ENCODE measurements at places on chromosomes 4 and X. TPM values are rescaled to one million over a fixed set of nuclear protein-coding genes. Genes with fewer than 3 reads are reported as not detected.

F8A3 gene
- 5.2 TPM for total RNA-seq

GRCh38 chrX:148902581-148902980, 402.2 kb downstream of the AFF2 start:
- DNase-seq = no peak

- no peak for DNase-seq
Observed at GRCh38 chr4:131001371-131001770, 1905.4 kb downstream of the C4orf33 start.

DNA sequence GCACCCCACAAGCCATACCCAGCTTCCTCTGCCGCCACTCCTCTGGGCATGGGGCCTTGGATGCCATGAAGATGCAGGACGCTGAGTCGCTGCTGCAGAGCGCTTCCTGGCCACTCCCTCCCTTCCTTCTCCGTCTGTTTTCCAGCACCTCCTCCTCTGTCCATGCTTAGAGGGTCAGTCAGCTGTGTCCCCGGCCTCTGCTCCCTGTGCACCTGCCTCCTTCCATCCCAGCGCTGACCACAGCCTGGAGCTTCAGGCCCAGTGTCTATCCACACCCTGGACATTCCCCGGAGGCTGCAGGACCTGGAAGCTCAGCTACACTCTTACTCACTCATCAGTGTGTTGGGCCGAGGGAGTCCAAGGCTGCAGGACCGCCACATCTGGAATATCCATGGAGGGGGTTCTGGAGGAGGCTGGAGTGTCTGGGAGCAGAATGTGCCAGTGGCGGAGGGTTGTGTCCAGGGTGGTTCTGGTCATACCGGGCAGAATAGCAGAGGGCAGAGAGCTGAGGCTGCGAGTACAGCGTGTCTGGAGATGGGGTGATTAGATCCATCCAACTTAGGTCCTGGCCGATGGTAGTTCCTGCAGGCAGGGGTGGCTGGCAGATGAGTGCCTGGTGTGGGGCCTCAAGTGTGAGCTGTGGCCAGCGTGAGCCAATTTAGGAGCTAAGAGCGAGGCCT, 58.6 kb upstream of the ADRA2C start:
- DNase-seq = no peak

DNA sequence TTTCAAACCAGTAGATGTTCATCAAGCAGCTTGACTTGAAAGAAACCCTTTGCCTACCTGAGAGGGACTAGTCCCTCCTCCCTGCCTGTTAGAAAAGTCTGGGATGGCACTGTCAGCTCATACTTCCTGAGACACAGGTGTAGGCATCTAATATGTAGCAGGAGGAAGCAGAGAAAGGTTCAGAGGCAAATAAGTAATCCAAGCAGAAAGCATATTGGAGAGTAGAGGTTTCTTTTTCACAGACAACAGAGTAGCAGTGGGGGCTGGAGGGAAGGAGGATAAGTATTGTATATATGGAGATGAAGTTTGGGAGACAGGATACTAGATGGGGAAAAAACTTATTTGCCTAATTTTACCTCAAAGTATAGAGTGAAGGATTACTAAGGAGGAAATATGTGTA, 81.5 kb downstream of the FNIP2 start:
- no peak for DNase-seq

- DNase-seq = no peak
Observed at GRCh38 chr4:688854-689681, at the start of gene SLC49A3. SLC49A3 (minus strand) TSS chr4:689151; CDS start chr4:689127, 24 bp downstream.

DNA sequence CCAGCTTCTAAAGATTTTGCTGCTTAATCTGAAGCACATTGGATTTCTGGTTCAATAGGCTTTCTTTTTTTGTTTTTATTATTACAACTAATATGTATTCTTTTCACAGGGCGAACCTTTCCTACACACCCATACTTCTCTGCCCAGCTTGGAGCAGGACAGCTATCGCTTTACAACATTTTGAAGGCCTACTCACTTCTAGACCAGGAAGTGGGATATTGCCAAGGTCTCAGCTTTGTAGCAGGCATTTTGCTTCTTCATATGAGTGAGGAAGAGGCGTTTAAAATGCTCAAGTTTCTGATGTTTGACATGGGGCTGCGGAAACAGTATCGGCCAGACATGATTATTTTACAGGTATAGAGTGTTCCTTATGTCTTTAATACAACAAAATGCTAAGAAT, 155.4 kb downstream of the PTTG2 start:
- no peak for DNase-seq

DNA sequence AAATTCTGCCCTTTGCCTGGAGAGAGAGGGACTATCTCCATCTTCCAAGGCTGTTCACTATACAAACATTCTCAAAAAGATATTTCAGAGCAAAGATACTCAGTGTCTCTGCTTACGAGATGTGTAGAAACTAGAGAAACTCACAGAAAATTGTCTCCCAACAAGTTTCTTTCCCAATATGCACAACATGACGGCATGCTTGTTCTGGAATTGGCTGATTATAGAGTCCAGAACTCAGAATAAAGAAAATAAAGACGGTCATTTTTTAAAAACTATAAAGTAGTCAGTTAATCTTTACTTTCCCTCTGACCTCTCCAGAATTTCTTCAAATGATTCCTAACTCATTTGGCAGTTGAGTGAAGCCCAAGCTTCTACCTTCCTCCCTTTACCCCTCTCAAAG, 285.5 kb upstream of the KLF3 start:
- no peak for DNase-seq

GRCh38 chr4:37795581-37796195, 30.8 kb upstream of the PGM2 start:
- no peak for DNase-seq

DNA sequence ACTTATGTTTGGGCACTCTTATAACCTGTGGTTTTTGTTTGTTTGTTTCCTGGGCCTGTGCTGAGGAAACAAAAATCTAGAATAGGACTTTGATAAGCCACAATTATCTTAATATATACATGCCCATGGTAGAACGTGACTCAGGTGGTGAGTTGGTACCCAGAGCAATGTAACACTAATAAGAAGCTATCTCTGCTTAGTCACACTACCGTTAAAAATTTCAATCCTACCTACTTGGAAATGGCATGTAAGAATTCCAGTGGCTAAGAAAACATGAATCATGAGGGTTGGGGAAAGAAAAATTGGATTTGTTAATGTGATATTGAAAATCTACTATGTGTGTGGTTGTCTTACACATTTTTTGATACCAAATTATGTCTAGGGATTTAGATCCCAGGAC, 30.5 kb upstream of the ADGRG2 start:
- DNase-seq = no peak

DNA sequence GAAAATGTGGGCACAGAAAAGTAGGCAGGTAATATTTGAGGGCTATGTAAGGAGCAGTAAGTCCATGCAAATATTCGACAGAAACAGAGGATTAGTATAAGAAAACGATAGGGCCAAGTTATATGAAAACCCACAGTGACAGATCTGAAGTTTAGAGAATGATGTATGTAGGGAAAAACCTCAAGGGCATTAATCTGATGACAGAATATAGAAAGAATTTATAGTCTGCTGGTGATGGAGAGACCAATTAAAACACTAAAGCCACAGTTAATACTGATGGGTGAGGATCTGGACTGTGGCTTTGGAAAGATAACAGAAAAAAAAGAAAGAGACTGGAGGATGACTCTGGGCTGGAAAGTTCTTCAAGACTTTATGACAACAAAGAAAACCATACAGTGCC, 169.7 kb downstream of the PALLD start:
- no peak for DNase-seq

DNA sequence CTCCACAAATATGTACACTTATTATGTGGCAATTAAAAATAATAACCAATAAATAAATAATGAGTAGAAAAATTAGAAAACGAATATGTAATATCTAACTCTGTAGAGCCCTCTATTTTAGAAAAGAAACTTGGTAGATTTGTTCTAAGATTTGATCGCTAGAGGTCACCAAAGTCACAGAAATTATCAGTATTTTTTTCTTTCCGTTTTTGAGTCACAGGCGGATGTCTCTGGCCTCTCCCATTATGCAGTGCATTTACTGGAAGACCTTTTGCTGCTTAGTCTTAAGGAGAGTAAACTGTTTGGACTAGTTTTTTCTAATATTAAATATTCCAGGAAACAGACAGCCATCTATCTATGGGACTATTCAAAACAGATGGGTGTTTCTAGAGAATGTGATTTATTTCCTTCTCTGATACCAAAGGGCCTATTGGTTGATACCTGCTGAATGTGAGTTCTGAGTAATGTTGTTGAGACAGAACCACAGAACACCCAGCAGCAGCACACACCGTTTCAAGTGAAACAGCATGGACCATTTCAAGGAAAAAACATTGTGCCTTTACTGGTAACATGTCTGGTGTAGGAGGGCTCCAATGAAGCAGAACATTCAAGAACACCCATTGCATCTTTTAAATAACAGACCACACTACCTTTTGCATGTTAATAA, 34.0 kb upstream of the GYPA start:
- no peak for DNase-seq

KLF8 gene
- 2.2 TPM for total RNA-seq

GRCh38 chrX:115632455-115632854, 71.5 kb downstream of the PLS3 start:
- DNase-seq = no peak

- peak; percentile 38 for DNase-seq
Observed at GRCh38 chr4:78057600-78058550, 752 bp downstream of the FRAS1 start.

DSPP gene
- total RNA-seq = not detected

DNA sequence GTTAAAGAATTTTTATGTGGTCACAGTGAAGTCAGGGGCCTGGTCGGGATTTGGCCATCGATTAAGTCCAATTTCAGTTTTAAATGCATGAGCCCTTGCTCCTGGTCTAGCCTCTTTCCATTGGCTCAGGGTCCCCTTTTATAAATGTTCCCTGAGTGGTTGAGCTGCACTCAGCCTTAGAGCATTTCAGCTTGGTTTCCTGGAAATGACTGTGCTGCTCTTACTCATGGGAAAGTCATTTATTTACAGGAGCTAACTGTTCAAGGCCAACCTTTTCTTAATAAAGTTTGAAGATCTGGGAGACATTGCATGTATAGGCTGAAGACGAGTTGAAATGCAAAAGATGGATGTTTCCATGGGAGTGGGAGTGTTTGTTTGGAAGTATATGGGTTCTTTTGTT, 98.8 kb upstream of the CLNK start:
- DNase-seq = no peak

DNA sequence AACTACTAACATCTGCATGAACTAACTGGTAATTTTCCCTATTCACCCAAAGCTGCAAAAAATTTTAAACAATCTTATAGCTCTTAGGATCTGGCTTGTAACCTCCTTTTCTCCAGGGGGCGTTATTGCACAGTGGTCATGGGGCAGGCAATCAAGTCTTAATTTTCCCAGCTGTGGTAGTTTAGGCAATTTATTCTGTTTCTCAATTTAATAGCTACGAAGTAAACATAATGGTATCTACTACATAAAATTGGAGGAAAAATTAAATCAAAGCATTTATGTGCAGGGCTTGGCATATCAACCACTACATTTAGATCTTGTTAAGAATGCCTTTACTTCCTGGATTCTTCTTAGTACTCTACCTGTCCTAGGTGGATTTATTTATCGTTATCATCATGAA, 137.4 kb upstream of the GUCY1A1 start:
- no peak for DNase-seq

DNA sequence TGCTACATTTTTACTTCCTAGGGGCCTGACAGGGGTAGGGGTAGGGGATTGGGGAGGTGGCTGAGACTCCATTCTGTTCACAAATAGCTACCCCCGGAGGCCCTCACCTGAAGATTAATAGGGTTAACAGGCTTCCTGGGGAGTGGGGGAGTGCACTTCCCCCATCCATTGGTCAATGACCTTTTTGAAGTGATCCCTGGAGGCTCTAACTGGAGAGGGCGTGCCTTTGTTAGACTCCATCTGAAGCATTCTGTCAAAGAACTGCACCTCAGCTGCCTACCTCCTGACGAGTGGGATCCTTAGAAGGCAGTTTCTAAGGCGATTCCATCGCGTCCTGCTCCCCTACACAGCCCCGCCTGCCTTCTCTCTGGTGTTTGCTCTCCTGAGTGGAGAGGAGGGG, 10.0 kb upstream of the MTM1 start:
- DNase-seq = no peak

DNA sequence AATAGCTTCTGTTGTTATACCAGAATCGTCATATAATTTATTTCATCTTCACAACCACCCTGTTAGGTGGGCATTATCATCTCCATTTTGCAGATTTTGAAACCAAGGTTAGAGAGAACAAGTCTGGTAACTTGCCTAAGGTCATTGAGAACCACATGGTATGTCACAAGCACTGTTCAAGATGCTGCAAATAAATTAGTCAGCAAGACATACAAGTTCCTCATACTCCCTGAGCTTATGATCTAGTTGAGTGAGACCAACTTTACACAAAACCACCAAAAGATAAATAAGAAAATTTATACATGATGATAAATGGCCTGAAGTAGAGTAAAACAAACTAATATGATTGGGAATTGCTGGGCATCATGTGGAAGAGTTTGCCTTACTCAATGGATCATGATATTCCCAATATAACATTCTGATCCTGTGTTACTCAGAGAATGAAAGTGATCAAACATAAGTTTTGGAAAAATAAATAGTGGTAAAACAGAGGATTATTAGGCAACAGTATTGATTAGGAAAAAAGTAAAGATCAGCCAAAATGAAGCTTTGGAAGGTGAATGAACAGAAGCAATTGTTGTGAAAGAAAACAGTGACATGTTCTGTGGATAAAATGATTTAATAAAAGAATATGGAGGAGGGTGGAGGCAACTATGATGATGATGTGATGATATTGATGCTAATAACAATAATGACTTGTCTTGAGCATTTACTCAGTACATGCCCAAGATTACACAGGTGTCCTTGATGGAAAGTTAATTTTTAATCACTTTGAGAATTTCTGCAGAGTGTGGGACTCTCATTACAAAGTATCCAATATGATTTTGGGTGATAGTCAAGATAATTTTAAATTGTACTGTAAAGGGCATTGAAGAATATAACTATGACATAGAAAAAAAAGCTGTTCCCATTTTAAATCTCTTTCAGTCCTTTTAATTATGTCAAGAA, 34.1 kb upstream of the IL1RAPL1 start:
- no peak for DNase-seq

DNA sequence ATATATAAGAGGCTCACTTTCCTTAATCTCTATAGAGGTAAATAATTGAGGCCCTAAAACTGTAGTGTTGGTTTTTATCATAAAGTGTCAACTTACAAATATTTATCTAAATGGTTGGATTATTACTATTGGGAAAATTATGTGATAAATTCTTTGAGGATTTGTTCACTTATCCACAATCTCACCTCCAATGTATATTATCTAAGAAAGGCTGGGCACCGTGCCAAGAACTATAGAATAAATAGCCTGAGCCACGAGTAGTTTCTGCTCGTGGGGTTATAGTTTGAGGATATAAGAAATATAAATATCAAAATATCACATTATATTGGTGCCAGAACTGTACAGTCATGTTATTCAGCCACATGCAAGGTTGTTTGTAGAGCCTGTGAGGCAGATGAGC, 177.9 kb downstream of the VEGFC start:
- no peak for DNase-seq

FAAH2 gene
- 0.52 TPM for total RNA-seq

KIF4A gene
- total RNA-seq = 58.5 TPM
